Daoy (cell line): ENCODE measurements at places on chromosomes 11 and 22.

- peak; percentile 76 for DNase-seq
These were observed 51.1 kb upstream of the LMO2 start for GRCh38 chr11:33942954-33943353.

DNA sequence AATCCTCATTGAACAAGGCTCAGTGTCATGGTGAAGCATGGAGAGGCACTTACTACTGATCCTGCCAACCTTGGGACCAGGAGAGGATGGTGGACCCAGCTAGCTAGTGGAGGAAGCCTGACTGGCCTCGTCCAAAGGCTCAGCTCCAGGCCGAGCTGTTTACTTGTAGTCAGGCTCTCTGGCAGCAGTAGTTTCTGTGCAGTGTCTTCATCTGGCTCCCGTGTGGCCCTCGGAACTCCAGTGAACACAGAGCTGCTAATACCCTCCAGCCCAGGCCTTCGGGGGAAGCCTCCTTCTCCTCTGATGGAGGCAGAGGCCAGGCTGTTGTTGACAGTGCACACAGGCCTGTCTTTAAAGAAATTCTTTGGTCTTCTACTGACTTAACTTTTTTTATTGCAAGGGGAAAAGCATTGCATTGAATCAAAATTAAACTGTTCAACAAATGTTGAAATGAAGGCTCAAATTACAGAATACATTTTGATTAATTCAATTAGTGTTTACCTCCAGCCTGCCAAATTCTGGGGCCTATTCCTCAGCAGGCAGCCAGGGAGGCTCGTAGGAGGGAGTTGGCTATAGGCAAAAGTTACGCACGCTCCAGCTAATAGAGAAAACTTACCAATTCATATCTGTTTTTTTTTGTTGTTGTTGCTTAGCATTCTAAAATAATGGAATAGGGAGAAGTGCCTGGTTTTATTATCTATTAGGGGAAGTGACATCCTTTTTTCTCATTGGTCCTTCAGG is 18.8 kb downstream of the PPFIBP2 start:
- no peak for DNase-seq

GRCh38 chr11:61930933-61931332 is 13.6 kb upstream of the RAB3IL1 start:
- DNase-seq, result no peak

DNA sequence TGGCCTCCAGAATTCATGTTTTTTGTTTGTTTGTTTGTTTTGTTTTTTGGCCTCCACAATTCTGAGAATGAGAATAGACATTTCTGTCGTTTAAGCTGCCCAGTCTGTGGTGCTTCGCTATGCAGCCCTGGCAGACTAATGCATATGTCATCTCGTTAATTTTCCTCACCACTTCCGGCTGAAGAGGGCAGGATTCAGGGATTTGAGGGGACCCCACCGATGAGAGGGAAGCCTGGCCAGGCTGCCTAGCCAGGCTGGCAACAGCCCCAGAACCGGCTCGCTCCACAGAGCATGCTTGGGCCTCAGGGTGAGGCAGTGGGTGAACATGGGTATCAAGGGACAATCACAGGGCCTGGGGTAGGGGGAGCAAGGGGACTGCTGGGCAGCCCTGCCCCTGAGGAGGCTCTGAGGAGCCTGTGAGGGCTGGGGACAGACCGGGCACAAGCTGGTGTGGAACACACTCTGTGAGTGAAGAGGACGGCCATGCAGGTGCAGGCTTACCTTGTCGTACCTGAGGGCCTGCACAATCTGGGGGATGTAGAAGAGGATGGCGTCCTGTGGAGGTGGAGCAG is 47.8 kb upstream of the SERPIND1 start:
- DNase-seq, result peak; percentile 63

GRCh38 chr11:66476841-66477251 is 3.4 kb upstream of the DPP3 start:
- no peak for DNase-seq

DNA sequence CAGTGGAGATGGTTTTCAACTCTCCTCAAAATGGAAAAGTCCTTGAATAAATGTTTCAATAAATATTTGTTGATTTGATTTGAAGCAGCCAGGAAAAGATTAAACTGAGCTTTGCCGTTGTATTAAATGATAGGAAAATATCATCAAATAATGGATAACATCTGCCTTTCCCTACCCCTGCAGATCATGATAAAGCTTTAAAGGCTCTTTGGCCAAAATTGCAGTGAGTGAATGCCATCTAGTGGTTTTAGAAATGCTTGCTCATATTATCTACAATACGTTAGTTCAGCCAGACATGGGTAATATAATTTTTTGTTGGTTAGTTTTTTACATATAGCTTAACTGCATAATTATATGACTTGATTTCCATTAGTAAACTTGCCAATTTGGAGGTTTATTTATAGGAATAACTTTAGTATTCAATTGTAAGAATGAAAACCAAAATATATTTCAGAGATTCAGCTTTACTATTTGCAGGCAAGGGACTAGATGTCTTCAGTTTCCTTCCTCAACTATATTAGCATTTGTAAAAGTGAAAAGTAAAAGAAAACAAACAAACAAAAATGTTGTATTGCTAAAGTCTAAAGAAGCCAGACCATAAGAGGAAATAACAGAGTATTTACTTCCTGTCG is 159.2 kb downstream of the MSANTD4 start:
- peak; percentile 15 for DNase-seq

- DNase-seq, result peak; percentile 36
These were observed 565 bp downstream of the NUCB2 start for GRCh38 chr11:17277024-17277584.

DNA sequence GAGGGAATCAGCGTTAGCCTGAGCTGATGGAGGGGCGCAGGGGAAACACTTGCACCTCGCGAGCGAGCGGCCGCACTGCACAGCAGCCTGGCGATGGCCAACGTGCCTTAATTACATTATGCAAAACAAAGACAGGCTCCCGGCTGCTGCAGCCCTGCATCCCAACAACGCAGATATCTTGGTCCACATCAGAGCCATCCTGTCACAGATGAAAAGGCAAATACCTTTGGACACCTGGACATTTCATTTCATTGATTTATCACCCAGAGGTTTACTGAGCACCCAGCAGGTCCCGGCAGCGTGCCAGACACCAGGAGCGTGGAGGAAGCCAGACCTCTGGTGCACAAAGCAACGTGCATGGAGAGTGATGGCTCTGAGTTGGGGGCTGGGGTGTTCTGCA is 843.0 kb downstream of the TBC1D22A start:
- no peak for DNase-seq

GRCh38 chr22:47351836-47352579 is 589.6 kb downstream of the TBC1D22A start:
- no peak for DNase-seq
